Cortex of kidney (tissue), 1 donor: ENCODE measurements at places on chromosomes 3 and 15.

DNA sequence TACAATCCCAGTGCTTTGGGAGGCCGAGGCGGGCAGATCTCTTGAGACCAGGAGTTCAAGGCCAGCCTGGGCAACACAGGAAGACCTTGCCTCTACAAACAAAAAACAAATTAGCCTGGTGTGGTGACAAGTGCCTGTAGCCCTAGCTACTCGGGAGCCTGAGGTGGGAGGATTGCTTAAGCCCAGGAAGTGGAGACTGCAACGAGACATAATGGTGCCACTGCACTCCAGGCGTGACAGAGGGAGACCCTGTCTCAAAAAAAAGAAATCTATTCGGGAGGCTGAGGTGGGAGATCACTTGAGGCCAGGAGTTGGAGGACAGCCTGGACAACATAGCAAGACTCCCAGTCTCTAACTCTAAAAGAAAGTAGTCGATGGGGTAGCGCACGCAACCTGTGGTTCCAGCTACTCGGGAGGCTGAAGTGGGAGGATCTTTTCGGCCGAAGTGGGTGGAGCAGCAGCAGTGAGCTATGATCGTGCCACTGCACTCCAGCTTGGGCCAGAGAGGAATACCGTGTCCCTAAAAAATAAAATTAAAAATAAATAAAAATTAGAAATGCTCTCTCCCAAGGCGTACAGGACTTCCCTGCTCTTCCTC is 775 bp downstream of the C3orf33 start:
- DNase-seq = no peak

DNA sequence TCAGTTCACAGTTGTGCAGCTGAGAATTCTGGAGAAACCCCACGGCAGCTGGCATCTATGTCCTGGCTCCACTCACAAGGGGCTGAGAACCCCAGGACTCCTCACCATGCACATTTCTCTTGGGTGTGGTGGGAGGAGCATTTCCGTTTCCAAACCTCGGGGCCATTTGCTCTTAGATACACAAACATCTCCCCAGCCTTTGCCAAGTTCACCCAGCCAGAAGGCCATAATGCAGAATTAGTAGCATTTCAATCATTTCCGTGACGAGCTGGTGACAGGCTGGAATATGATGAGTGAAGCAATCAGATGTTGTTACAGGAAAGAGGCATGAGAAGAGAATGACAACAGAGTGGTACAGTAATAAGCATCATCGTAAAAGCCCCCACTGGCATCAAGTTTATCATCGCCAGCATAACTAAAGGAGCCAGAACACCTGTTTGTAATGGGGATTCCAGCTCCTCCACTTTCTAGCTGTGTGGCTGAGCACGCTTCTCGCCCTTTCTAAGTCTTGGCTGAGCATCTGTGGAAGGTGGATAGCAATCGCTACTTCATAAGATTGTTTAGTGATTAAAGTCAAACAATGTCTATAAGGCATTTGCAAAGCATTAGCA is 82.0 kb downstream of the LIPC start:
- DNase-seq = no peak

DNA sequence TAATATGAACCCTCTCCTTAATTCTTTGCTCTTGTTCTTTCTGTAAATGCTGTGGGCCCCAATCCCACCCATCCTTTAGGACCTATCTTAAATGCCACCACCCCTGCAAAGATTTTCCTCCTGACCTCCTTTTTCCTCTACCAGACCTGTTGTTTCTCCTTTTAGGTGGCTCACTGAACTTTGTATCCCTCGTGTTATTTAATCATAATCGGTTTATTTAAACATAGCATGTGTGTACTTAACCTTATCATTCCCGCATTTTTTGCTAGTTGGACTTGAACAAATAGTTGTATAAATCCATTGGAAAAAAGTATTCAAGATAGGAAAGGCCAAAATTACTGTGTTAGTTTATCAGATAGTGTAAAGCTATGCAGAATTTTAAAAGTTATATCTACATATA is 988 bp upstream of the NFKBIZ start:
- DNase-seq = no peak

DNA sequence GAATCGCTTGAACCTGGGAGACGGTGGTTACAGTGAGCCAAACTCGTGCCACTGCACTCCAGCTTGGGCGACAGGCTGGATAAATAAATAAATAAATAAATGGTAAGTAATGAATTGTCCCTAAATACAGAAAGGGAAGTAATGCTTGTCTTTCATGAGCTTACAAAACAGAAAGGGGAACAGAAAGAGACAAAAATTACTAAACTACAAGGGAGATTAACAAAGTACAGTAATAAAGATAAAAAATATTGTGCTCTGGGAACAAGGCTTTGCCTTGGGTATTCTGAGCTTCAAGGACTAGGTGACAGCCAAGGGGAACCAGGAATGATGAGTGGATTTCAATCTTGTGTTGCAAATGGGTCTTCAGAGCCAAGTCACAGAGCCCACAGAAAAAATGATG is 9.2 kb upstream of the HLTF start:
- DNase-seq = no peak

GRCh38 chr3:152331998-152332397 is 63.3 kb downstream of the MBNL1 start:
- DNase-seq = no peak

DNA sequence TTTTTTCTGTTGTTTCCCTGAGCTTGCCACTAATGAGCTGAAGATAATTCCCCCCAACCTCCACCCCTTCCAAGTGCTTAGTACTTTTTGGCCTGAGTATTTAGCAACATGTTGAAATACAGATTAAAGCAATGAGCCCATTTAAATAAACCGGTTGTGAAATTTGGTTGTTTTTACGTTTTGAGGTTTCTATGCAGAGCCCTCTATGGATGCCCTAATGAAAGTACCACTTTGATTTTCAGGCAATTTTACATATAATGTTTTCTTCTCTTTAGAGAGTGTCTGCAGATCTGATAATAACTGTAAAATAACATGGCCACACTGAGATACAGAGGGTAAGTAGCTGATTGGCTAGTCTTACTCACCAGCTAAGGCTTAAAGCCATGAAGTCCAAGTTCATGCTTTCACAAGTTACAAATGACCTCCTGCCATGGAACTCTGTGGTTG is 139.4 kb upstream of the SLC7A14 start:
- no peak for DNase-seq

GRCh38 chr3:138140940-138141339 is 8.8 kb upstream of the A4GNT start:
- no peak for DNase-seq

DNA sequence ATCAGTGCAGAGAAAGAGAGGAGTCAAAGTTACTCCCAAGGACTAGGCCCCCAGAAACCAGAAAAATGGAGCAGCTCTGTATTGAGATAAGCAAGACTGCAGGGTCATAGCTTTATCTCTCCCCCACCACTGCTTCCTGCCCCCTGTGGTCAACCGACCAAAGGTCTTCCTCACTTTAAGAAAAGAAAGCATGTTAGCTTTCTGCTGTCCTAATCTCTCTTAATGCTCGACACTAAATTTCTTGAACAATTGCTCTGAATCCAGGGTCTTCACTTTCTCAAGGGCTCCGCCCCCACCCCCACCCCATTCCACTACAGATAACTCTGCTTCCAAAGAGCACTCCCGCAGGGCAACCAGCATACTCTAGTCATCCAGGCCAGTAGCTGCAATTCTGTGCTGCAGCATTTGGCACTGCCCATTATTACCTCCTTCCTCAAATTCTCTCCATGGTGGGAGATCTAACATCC is 31.9 kb downstream of the TNIK start:
- DNase-seq = no peak

DNA sequence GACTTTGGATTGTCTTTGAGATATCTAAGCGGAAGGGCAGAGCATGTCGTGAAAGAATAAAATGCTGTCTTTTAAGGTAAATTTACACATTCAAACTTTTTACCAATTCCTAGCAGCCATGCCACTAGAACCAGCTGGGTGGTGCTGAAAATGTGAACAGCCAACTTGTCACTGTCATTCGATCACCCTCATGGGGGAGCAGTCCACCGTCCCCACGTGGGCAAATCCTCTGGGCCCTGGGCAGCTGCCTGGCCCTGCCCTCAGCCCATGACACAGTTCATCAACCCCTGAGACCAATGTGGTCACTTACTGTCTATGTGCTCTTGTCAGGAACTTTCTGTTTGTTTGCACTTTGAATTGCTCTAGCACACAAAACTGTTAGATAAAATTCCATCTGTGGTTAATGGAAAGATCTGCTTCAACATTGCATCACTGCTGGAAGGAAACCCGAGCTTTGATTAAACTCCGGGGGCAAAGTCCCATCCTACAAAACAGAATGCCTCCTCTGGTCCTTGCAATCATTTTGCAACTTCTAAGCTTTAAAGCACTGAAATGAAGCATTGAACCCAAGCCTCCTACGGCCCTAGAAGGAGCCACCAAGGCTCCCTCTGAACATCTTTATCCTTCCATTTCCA is 50.1 kb downstream of the PCSK6 start:
- DNase-seq = no peak

DNA sequence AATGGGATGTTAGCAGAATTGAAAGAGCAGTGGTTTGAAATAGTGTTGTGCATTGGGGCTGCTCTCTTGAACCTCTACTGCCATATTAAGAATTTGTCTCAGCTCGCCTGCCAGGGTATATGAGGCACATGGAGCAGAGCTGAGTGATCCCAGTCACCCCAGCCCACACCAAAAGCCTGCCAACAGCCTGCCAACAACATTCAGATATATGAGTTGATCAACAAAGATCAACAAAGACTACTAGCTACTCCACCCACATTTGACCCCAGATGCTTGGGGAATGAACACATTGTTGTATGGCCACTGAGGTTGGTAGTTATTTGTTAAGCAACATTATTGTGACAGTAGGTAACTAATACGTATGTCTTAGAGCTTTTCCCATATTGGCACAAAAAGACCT is 570.9 kb upstream of the IL12A start:
- DNase-seq = no peak

DNA sequence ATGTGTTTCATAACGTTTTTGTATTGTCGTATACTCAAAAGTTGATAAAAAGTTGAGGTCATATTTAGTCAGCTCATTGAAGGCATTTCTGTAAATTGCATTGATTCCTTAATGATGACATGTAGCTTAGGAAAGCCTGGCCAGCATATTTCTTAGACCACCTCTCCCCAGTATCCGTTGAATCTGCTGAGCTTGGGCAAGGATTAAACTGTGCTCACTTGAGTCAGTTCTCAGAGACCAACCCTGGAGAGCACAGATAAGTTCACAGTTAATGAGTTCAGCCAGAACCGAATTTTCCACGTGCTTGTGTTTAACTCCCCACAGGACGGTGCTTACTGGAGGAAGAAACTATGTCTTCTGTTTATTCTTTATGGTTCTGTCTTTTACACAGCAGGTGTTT is 132.7 kb downstream of the SLC25A26 start:
- no peak for DNase-seq

DNA sequence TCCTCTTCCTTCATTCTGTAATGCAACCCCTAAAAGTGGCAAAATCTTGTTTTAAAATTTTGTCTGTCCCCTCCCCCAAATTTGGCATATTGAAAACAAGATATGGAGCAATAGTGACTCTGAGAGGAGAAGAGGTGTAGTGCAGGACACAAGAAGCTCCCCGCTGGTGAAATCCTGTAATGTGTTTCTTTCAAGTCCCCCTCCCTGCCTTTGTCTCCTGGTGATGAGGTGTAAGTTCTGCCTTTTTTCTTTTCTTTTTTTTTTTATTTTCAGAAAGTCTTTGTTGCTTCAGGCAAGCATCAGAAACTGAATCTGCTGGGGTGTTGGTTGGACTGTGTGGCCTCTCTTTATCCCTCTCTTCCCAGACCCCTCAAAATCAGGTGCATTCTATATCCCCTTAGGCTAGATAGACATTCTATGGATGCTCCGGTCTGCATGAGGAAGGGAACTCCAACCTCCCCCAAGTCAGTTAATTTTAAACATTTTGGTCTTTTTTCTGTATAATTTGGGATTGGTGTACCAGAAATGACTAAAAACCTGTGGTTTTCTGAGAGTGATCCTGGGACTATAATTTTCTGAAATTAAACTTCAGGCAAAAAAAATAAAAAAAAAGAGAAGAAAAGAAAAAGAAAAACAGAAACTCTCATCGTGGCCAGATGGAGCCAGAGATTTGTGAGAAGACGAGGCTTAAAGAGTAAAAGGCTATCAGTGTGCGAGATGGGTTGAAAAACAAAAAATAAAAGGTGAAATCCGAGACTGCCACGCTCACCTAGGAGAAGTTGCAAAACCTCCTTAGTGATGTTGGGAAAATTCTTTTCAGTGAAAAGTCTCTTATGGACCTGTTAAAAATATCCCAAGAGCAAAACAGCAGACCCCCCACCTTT is 21.4 kb downstream of the ACKR2 start:
- no peak for DNase-seq

GRCh38 chr3:70994644-70995043 is 588.9 kb downstream of the FOXP1 start:
- no peak for DNase-seq

- DNase-seq = no peak
Observed at GRCh38 chr3:33317963-33318709, 40.9 kb downstream of the FBXL2 start.

DNA sequence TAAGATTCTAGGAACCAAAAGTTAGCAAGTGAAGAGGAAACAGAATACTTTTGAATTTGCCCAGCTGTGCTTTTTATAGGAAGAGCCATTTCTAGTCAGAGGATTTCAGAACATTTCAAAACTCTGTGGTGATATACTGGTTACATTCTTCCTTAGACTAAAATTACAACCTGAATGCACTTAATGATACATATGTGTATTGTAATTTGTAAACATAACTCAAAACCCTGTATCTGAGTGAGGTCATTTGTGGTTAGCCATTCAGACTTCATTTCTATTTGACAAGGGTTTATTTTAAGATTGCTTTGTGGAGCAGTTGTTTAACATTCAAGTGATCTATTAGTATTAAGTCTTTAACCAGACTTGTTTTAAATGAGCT is 59.4 kb upstream of the TRIM71 start:
- DNase-seq = no peak

GRCh38 chr15:96043591-96044171 is 286.8 kb upstream of the NR2F2 start:
- no peak for DNase-seq

GRCh38 chr3:45957586-45957985 is 14.3 kb downstream of the CXCR6 start:
- DNase-seq = no peak

GRCh38 chr3:114057011-114057347 is 442 bp downstream of the QTRT2 start:
- no peak for DNase-seq

DNA sequence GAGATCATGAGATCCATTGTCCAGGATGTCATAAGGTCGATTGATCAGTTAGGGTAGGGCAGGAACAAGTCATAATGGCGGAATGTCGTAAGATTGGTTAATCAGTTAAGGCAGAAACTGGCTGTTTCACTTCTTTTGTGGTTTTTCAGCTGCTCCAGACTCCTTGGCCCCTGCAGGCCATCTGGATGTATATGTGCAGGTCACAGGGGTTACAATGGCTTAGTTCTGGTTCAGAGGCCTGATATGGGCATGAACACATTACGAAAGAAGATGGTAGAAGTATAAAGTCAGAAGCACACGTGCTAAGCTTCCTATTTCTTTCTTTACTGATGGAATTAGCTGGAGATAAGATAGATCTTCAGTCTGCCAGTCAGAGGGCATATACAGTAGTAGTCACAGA is 315.4 kb upstream of the LRRC3B start:
- no peak for DNase-seq

GRCh38 chr3:129775870-129776269 is 117.6 kb downstream of the TMCC1 start:
- DNase-seq = no peak

- DNase-seq = no peak
Observed at GRCh38 chr15:98888820-98889479, 118.6 kb downstream of the PGPEP1L start.
